ENCODE measurements at places on chromosomes 5 and 9.

- no peak for DNase-seq
Measured at GRCh38 chr9:100819980-100820379, 208.5 kb upstream of the PLPPR1 start.

- no peak for DNase-seq
Measured at GRCh38 chr5:123035360-123035917, 1.1 kb downstream of the PPIC start.

- no peak for DNase-seq
Measured at GRCh38 chr5:31229266-31229665, 35.8 kb downstream of the CDH6 start.

GRCh38 chr5:16457451-16457850 is 8.1 kb downstream of the ZNF622 start:
- no peak for DNase-seq
